ENCODE measurements at places on chromosomes 6 and 20.

- DNase-seq = no peak
These were observed 105.0 kb downstream of the PTPRK start for GRCh38 chr6:128415387-128415786.

- DNase-seq = no peak
These were observed 33.5 kb downstream of the ZBTB2 start for GRCh38 chr6:151357758-151358436.

DNA sequence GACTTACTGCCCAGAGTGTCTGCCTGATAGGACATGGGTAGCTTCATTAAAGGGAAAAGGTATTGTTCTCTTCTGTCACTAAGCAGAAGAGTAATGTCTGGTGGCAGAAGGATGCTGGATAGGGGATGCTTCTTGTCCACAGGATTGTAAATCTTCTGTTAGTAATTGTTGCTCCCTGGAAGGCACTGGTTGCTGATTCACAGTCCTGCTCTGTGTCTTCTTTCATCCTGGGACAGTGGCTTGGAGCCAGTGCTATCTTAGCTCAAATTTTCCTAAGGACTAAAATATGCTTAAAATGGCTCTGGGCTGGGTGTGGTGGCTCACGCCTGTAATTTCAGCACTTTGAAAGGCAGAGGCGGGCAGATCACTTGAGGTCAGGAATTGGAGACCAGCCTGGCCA is 48.0 kb downstream of the SYTL3 start:
- DNase-seq = no peak

DNA sequence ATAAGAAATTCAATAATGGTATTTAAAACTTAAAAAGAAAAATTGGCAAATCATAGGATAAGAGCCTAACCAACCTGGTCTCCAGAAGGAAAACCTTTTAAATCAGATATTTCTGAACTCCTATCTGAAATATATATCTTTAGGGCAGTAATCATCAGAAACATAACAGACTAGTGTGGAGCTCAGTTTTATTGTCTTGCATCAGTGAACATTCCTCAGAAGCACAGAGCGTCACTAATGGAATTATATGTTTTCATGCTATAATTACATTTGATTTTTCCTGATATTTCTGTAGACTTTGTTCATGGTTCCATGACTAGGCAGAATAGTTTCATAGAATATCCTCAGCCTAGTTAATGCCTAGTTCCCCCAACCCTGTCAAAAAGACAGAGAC is 262.2 kb downstream of the EYA4 start:
- no peak for DNase-seq

- no peak for DNase-seq
These were observed 44.1 kb downstream of the PTK7 start for GRCh38 chr6:43120101-43120763.

GRCh38 chr6:121247386-121247785 is 86.9 kb downstream of the TBC1D32 start:
- no peak for DNase-seq

- DNase-seq = no peak
These were observed 139.0 kb downstream of the IMPG1 start for GRCh38 chr6:75933387-75933975.

GRCh38 chr20:24149881-24150307 is 161.3 kb upstream of the GGTLC1 start:
- DNase-seq = no peak

DNA sequence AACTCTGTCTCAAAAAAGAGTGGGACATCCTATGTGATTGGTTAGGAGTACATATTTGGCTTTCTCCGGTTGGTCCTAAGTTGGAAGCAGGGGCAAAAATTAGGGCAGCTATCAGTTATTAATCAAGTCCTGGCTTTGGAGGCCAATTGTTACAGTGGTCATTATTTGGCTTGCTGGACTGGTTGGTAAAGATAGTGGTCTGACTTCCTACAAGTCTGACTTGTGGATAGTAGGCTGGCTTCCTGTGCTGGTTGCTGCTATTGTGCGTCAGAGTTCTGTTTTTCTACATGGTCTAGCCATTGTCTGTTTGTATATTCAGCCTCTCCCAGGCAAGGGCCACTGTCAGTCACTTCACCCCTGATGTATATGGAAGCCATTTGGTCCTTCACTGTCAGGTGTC is 7.0 kb downstream of the ACOT8 start:
- no peak for DNase-seq

GRCh38 chr6:78594668-78595066 is 272.7 kb upstream of the IRAK1BP1 start:
- DNase-seq = no peak

- no peak for DNase-seq
These were observed 40.6 kb downstream of the SH3BGRL2 start for GRCh38 chr6:79671600-79672266.

DNA sequence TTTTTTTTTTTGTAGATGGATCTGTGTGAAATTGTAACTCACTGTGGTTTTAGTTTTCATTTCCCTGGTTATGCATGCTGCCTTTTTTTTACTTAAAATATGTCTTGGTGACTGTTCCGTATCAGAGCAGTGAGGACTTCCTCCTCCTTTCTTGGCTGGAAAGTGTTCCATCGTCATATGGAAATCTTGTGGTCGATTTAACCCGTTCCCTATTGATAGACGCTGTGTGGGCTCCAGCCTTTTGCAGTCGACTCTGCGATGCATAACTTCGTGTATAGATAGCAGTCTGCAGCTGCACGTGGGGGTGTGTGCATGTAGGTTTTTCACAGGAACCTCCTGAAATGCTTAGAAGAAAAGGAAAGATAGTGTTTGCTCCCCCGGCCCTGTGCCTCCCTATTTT is 28.1 kb upstream of the PNPLA1 start:
- DNase-seq = no peak

DNA sequence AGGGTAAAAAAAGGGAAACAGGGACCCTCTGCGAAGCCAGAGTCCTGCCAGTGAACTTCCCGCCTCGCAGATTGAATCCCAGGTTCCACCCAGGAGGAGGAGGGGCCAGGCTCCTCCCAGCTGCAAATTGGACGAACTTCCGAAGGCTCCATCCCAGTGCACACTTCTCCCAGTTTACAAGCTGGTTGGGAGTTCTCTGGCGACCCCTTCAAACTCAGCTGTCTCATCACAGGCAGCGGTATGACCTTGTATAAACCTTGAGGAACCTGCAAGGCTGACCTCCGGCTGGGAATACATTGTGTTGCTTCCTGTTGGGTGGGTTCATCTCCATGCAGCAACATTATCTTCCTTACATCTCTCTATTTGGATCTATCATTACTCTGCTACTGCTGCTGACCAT is 962.7 kb downstream of the GRIK2 start:
- DNase-seq = no peak

GRCh38 chr6:36479256-36479655 is 36.5 kb downstream of the KCTD20 start:
- DNase-seq = no peak

DNA sequence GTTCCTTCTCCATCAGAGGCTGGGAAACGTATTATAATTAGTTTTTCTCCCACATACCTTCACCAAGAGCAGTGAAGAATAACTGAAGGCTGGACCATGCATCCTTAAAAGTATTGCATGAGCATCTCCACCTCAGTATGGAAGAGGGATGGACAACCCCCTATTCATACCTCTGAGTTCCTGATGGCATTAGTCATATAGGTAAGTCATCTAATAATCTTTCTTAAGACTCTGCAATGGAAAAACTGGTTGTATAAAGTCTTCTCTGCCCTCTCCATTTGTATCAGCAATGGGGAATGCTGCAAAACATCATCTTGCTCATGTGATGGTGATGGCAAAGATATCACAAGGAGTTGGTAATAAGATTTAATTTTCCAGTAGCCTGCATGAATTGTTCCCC is 24.5 kb downstream of the PGM3 start:
- DNase-seq = no peak

- DNase-seq = no peak
These were observed 3.5 kb upstream of the MAPK13 start for GRCh38 chr6:36126553-36127458.

- no peak for DNase-seq
These were observed 467.4 kb upstream of the CITED2 start for GRCh38 chr6:139841794-139842215.

DNA sequence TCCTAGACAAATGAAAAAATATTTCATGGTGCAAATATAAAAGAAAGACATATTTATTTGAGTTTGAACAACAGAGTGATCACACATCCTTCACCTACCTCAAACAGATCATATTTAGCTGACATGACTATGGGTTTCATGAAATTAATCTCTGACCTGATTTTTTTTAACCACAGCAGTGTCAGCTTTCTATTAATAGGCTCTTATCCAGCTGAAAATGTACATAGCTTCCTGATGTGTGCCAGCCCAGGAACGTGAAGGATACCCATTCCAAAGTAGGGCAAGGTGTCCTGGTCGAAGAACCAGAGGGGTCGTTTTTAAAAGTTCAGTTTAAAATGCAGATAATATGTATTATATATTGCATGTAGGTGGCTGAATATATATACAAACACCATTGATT is 19.8 kb downstream of the TRDN start:
- no peak for DNase-seq

- no peak for DNase-seq
These were observed 284.3 kb upstream of the SULF2 start for GRCh38 chr20:48069596-48069995.

DNA sequence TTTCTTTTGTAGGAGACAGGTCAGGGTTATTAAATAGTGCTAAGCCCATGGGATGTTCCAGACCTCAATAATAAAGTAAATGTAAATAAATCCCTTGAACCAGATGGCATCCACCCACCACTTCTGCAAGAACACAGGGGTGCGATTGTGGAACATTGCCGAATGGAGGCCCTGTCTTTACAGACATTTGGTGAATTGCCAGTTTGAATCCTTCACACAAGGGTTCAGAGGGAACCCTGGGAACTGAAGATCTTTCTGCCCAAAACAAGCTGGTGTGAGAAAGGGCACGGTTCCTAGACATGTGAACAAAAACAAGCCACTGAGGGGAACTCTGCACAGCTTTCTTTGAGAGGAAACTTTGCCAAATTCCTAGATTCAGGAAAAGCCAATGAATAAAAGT is 30.2 kb upstream of the RNF8 start:
- DNase-seq = no peak

- no peak for DNase-seq
These were observed 3.7 kb downstream of the GRIK2 start for GRCh38 chr6:101397199-101397598.

- no peak for DNase-seq
These were observed 23.0 kb upstream of the RPS6KA2 start for GRCh38 chr6:166650047-166650446.

- no peak for DNase-seq
These were observed 668.1 kb downstream of the RFPL4B start for GRCh38 chr6:113015249-113015648.

GRCh38 chr6:111423960-111424846 is 58.8 kb downstream of the REV3L start:
- DNase-seq = no peak

- DNase-seq = no peak
These were observed 47.2 kb downstream of the PLAGL2 start for GRCh38 chr20:32160341-32160740.

GRCh38 chr6:153340568-153340967 is 209.5 kb upstream of the RGS17 start:
- DNase-seq = no peak

DNA sequence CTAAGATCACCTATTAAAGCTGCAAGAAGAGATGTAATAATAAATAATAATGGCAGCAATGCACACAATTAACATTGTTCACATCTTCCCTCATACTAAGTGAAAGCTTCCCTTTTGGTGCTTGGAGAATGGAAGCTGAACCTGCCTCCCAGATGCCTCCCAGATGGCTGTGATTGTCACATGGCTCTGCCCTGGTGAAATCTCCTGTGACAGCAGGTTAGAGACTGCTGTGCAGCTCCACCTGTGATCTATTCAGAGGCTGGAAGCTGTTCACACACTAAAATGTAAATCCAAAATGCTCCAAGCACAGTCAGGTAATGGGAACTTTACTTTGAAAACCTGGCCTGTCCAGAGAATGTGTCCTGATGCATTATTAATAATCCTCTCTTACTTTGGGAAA is 41.7 kb upstream of the RGS17 start:
- no peak for DNase-seq

- no peak for DNase-seq
These were observed 46.6 kb upstream of the MRPS10 start for GRCh38 chr6:42264162-42264851.

DNA sequence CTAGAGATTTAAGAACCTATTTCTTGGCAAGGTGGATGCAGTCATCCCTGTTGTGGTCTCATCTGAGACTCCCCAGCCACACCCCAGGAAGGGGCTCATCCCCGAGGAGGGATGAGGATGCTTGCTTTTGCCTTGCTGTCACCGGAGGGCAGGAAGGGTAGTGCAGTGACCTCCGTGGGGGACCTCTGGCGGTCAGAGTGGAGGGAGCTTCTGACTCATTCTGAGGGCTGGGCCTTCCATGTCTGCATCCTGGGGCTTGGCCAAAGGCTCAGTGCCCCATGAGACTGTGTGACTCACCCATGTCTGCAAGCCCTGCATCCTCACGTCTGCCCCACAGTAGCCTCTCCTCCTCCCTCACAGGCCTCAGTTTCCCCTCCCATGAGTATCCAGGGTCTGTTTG is 38.7 kb downstream of the UQCC2 start:
- no peak for DNase-seq

- no peak for DNase-seq
These were observed 670.3 kb downstream of the UTRN start for GRCh38 chr6:144955392-144955791.

GRCh38 chr6:99905209-99906106 is 88.6 kb downstream of the MCHR2 start:
- no peak for DNase-seq

DNA sequence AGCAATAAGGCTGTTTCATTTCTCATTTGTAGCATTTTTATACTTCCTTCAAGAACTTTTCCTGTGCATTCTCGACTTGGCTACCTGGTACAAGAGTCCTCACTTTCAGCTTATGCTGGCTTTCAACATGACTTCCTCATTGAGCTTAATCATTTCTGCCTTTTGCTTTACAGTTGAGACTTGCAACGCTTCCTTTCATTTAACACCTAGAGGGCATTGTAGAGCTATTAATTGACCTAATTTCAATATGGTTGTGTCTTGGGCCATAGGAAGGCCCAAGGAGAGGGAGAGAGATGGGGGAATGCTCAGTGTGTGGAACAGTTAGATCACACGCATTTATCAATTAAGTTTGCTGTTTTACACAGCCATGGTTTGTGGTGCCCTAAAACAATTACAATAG is 37.2 kb downstream of the SLC22A2 start:
- no peak for DNase-seq

Measured in right kidney (tissue), 9 donors.